Osteoblast (primary cell): ENCODE measurements at places on chromosomes 5 and 9. TPM values are rescaled to one million over a fixed set of nuclear protein-coding genes. Genes with fewer than 3 reads are reported as not detected.

SPATA31D4 gene
- total RNA-seq: not detected in 2 replicates

CSF1R gene
- 0.36 and 0.88 TPM in 2 replicates for total RNA-seq

PCDHGA10 gene
- 23.2 and 24.8 TPM in 2 replicates for total RNA-seq

MED10 gene
- total RNA-seq: 12.4 and 13.4 TPM in 2 replicates

ADGRD2 gene
- total RNA-seq: not detected in 2 replicates

TOR4A gene
- 0.29 and 2.5 TPM in 2 replicates for total RNA-seq

SLC36A3 gene
- not detected in 2 replicates for total RNA-seq

PRSS3 gene
- 2.2 and 3.5 TPM in 2 replicates for total RNA-seq

HAVCR2 gene
- total RNA-seq: 0.59 and 0.72 TPM in 2 replicates

FAM81B gene
- total RNA-seq: not detected in 2 replicates

SPRY4 gene
- total RNA-seq: 5.4 and 5.9 TPM in 2 replicates

TPPP gene
- total RNA-seq: not detected in 2 replicates

INPP5E gene
- 7.4 and 8.3 TPM in 2 replicates for total RNA-seq

DAB2IP gene
- total RNA-seq: 49.2 and 60.8 TPM in 2 replicates

C5orf52 gene
- total RNA-seq: not detected in 2 replicates

PRR7 gene
- 10.0 and 12.7 TPM in 2 replicates for total RNA-seq

TPRN gene
- total RNA-seq: 9.7 and 10.5 TPM in 2 replicates
